T-helper 1 cell (primary cell): ENCODE measurements at places on chromosomes 3 and 15.

GRCh38 chr3:17747890-17748247 is 5.4 kb upstream of the TBC1D5 start:
- DNase-seq, result no peak

GRCh38 chr3:196641333-196642054 is 2.0 kb downstream of the NRROS start:
- DNase-seq, result no peak

- no peak for DNase-seq
These were observed 322.6 kb upstream of the NECTIN3 start for GRCh38 chr3:110749006-110749405.

DNA sequence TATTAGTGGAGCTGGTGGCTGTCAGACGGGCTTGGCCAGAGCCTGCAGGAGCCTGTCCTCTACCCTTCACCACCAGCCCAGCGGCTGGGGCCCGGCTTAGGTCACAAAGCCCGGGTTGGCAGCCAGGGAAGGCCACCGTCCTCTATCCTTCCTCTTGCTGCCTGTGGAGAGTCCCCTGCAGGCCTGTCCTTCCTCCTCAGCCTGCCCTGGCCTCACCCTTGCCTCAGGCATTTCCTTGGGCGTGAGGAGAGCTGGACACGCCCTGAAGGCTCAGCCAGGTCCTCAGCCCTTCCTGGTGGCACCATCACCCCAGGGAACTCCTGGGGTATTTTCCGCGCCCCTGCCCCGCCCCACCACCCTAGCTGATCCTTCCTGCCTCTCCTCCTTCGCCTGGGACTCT is 7.7 kb downstream of the CHAC1 start:
- DNase-seq, result no peak

GRCh38 chr3:374459-374858 is 177.9 kb downstream of the CHL1 start:
- no peak for DNase-seq

DNA sequence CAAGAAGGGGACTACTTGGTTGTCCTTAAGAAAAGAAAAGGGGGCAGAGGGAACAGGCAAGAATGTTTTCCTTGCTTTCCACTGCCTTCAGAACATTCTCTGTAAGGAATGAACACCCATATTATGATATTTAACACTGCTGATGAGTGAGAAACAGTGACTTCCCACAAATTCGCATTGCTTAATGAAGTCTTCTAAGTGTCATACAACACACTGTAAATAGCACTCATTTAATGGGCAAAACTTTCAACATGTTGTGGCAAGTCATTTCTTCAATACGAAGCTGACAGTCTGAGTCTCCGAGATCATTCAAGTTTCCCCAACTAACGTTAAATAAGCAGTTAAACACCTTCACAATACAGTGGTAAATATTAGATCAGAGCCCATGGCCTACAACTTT is 464.4 kb downstream of the SHQ1 start:
- DNase-seq, result no peak

DNA sequence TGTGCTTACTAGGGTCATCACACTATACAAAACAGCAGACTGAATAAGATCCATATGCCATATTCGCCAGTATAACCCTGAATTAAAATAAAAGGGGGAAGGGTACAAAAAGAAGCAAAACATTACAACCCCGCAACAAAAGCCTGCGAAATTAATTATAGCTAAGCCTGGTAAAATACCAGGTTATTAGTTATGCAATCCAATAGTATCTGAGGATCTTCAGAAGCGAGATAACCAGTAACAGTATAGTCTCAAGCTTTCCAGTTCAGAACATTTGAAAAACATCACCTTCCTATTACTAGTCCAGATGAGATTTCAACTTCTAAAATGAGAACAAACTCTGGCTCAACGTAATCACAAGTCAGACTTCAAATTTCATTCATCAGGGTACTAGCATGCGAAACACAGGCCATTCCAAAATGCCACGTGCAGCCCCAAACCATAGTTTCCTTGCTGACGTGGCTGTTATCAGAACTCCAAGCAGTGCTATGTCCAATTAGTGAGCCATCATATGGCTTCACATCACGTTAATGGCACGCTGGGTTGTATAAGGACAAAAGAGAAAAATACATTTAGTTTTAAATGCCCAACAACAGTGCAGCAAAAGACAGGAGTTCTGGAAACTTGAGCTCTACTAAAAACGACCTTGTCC is 1.1 kb downstream of the SSR3 start:
- DNase-seq, result no peak

DNA sequence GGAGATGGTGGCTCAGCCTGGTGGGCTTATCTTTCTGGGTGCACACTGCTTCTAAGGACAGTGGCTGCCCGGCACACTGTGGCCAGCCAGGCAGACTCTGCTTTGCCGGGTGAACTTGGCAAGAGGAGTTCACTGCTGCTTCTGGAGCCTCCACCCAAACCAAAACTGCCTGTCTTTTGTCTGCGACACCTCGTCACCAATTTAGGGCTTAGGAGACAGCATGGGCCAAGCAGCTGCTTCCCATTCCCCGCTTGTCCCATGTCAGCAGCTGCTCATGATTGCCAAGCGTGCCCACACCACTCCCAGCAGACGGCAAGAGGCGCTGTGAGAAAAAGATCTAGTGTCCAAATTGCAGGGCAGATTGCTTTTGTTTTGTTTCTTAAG is 57.3 kb downstream of the LSM3 start:
- DNase-seq, result no peak

DNA sequence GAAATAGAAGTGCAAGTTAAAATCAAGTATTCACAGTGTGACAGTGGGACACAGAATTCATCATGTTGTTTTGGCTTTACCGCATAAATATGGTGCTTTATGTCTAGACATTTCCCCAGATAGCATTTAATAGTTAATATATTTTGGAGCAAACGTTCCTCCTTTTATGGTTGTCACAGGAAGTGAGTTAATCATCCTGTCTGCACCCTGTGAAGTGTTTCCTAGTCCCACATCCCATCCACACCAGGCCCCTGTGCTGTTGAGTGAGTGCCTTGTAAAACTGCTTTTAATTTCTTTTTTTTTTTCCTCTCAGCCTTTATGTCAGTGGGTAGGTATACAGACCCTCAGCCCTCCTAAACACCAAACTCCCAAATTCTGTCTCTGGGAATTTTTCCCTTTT is 393.7 kb downstream of the FEZF2 start:
- no peak for DNase-seq

DNA sequence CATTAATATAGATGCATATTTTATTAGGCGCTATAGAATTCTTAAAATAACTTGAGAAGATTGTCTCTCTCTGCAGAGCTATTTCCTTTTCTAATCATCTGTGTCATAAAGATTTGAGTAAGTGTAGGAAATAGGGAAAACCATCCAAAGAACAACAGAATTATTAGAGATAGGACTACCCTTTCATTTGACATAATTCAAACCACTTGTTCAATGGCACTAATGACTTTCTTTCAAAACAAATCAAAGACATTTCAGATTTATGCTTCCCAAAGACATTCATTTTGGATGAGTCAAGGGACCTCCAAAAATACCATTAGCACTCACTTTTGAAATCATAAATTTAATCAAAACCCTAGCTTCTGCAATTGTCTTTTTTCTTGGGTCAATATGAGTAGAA is 29.5 kb downstream of the PRICKLE2 start:
- DNase-seq, result no peak

DNA sequence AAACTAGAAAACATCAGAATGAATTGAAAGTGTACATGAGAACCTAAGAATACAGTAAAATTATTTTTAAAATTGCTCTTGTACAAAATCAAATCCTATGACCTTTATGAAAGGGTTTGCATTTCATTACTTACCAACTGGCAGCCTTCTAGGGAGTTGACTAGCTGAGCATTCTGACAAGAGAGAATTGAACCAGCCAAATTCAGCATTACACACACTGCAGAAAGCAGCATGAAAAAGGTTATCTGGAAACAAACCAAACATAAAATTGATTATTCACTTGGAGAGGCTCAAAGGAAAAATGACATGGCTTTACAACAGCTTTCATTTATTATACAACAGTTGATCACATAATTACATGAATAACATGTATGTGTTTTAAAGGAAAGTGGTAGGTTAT is 17.4 kb downstream of the NSMCE3 start:
- DNase-seq, result no peak

DNA sequence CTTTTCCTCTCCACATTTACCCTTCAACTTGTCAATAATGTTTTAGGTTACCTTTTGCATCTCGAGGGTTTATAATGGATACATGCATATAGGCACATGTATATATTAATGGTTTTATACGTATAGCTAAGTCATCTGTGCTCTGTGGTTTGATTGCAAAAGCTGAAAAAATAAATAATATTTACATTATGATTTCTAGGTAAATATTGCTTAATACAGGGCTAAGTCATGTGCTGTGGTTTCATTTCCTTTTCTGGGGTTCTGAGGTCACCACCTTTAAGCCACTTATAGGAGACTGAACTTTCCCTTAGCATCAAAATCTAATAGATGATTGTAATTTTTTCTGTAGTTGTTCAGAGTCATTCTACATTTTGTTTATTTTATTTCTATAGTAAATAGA is 33.1 kb downstream of the LPP start:
- no peak for DNase-seq

DNA sequence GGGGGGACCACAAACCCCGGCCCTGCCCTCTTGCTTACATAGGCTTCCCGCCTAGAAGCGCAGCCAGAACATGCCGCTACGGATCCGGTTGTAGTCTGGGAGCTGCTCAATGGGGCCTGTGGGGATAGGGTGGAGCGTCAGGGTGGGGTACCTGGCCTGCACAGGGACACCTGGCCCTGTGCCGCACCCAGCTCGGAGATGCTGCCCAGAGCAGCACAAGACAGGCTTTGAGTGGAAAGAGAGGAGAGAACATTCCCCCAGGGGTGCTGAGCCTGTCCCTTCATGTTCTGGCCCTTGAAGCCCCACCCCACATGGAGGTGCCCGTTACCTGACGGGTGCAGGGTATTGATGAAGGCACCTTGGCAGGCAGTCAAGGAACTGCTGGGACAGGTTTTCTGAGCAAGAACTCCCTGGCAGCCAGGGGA is 4.0 kb upstream of the COL7A1 start:
- no peak for DNase-seq

GRCh38 chr15:57079931-57080620 is 161.6 kb downstream of the TCF12 start:
- peak; percentile 7 for DNase-seq

DNA sequence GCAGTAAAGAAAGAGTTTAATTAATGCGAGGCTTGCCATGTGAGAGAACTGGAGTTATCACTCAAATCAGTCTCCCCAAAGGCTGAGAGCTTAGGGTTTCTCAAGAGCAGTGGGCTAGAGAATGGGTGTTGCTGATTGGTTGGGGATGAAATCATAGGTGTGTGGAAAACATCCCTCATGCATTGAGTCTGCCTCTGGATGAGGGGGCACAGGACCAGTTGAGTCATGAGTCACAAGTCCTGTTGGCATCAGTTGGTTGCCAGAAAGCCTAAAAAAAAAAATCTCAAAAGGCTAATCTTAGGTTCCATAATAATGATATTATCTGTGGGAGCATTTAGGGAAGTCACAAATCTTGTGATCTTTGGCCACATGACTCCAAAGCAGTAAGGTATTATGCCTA is 800.3 kb downstream of the TUSC7 start:
- no peak for DNase-seq

DNA sequence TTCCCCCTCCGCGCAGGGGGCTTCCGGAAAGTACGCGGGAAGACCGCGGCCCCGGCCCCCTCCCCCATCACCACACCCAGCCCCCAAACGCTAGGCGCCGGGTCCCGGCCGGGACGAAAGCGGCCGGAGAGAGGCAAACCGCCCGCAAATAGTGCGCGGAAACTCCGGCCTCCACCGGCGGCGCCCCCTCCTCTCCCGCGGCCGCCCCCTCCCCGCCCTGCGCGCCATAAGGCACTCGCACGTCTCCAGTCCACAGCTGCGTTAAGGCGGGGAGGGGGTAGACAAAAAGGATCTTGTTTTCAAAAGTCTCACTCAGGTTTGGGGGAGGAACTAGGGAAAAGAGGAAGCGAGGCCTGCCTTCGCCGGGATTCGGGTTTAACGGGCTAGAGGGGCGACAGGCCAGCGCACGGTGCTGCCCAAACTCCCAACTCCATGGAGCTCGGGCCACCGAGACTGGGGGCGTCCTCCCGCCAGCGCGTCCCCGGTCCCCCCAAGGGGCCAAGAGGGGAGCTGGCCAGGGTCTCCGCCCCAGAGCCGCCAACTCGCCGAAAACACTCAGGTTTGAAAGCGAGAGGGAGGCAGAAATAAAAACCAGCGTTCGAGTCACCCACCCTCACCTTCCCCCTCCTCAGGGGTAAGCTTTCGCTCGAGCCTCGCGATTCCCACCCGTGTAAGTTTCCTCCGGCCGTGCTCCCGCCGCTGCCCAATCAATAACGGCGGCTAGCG is 1.8 kb downstream of the ANP32A start:
- no peak for DNase-seq

GRCh38 chr3:105733356-105733755 is 135.5 kb downstream of the CBLB start:
- DNase-seq, result no peak

GRCh38 chr15:38065721-38066345 is 131.4 kb downstream of the TMCO5A start:
- no peak for DNase-seq

DNA sequence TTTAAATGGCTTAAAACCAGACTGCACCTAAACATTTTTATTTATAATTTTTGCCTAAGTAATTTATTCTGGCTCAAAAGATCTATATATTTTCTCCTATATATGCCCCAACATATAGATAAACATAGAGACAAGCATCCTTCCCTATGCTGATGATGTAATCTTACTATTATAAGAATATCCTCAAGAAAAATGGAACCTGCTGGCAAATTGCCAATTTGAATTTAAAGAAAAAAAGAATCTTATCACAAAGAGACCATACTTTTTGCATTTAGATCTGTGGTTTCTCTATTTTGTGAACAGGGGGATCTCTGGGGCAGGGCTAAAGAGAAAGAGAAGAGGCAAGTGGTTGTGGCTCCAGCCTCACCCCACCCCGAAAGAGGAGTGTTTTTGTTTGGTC is 107.2 kb upstream of the CMC1 start:
- no peak for DNase-seq

DNA sequence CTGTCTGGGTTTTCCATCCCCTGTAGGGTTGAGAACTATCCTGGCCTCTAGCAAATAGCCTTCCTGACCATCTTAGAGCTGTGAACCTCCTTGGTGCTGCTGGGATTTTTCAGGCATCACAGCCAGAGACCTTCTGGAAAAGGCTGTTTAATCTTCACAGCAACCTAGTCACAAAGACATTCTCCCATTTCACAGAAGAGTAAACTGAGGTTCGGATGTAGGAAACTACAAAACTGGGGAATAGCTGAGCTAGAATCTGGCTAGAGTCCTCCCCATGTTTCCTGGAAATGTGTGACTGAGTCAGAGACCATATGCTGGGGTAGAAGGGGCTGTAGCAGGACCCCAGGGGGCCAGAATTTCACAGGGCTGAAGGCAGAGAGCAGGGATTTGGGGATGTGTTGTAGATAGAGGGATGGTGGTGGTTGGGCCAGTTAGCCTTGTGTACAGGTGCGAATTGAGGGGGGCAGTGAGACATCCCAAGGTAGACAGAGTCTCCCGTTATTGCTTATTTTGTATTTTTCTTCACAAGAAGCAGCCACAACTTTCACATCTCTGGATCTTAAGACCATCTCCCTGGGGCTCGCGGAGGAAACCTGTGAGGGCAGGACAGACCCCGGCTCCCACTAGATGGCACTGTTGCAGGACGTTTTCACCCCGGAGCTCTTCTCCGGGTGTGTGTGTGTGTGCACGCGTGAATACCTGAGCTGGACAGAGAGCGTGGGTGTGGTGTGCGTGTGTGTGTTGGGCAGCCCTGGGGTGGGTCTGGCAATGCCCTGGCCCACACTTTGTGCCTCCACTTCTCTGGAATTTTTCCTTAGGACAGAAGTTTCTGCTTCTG is 66.9 kb upstream of the PRR23C start:
- peak; percentile 39 for DNase-seq
